ENCODE measurements at places on chromosomes 7 and 10.

- DNase-seq, result peak; percentile 82
Observed at GRCh38 chr7:155456738-155457543, 988 bp upstream of the EN2 start.

- no peak for DNase-seq
Observed at GRCh38 chr7:279821-280220, 10.1 kb upstream of the FOXL3 start.

DNA sequence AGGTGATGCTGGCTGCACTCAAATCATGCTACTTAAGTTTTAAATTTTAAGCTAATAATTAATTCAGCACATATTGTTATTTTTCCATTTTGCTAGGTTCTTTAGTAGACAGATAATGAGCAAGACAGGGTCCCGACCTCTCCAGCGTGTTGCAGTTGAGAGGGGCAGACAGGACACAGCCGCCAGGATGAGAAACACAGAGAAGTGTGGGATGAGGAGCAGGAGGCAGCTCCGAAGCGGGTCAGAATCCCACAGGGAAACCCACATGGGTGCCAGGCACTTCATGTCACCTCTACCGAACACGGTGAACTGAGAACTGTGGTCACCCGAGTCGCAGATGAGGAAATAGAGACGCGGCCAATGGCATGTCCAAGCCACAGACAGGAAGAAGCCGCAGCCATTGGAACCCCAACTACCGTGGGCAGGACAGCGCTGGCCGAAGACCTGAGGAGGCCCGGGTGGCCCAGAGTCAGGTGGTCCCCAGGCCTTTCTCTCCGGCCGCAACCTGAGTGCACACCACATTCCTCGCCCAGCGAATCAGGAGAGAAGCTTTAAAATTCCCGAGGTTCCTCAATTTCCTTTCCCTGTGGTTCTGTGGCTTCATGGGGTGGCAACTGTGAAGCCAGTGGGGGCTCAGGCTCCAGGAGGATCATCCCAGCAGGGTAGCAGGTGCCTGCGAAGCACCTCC lies 213.0 kb downstream of the DNAJB6 start:
- DNase-seq, result no peak

DNA sequence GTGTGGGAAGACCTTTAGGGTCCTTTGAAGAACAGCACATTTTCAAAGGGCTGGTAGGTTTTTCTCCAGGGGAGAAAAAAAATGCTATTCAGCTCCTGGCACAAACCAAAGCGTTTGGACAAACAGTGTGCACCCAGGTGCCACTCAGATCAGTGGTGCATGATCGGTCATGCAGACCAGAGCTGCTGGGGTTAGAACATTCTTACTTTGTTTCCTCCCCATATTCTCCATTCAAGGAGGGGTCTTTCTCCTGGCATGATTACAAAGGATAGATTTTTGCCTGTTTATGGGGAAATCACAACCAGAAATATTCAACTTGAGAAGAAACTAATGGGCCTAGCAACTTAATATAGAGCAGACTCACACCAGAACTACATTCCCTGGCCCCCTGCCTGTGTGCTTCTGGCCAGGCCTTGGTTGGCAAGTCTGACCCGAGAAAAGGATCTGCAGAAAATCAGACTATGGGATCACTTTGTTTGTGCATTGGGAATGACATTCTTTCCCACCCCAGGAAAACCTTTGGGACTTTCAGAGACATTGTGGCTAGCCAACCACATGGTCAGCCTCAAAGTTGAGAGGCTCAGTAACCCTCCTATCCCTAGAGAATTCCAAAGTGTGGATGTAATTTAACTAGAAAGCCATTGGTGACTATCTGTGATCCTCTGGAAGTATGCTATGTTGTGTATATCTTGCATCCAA lies 82.3 kb upstream of the FGL2 start:
- DNase-seq, result no peak

DNA sequence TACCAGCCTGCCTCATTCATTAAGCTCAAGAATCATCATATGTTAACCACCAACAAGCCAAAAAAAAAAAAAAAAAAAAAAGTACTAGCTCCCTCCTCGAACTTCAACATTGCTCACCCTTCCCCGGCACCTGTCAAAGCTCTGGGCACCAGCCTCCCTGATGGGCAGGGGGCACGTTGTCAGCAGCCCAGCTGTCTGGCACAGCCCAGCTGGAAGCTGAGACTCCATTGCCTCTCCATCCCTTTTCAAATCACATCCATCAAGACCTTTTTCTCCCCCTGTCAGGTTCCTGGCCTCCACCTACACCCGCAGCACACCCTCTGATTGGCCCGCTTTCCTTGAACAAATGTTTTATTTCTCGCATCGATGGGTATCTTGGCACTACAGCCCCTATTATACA lies 913.3 kb upstream of the AUTS2 start:
- no peak for DNase-seq

GRCh38 chr7:154915600-154915999 lies 87.3 kb downstream of the PAXIP1 start:
- DNase-seq, result no peak

GRCh38 chr7:137345799-137346449 lies 2.4 kb upstream of the PTN start:
- no peak for DNase-seq

DNA sequence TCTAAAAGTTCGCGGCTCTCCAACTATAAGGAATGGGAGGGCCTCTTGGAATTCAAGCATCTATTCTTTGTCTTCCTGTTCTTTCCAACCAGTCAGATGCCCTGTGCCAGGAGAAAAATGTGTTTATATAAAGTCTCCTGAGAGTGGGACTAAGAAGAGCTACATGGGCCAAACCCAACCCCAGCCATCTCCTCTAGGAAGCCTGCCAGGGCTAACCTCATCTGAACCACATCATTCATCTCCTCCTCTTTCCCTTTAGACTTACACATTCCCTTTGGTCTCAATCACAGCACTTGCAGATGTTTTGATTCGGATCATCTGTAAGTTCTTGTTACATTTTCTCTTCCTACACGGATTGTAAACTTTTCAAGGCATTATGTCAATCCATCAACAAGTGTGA lies 62.6 kb downstream of the DOCK4 start:
- no peak for DNase-seq

- DNase-seq, result no peak
Observed at GRCh38 chr10:34223658-34224057, 591.4 kb downstream of the PARD3 start.

DNA sequence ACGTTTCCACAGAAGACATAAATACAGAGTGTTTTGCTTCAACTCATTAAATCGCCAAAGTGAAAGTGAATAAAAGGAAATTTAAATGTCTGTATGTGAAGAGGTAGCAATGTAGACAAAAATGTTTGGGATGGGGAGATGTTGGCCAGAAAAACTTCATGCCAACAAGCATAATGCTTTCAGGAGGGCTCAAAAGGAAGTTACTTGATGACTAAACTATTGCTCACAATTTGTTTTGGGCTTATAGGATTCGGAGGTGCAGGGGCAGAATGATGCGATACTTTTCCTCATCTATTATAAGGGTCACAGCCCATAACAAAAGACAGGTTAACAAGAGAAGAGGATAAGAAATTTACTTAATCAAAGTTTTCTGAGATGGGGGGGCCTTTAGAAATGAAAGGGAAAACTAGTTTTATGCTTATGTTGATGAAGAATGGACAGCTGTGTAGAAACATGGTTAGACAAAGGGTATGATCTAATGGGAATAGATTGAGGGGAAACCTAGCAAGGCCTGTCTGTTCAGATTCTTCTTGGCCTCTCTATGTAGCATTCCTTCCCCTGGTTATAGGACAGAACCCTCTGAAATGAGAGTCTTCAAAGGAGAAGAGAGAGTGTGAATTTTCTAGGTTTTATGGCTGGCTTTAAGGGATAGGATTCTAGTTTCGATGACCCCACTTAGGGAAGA lies 898.6 kb downstream of the LRMDA start:
- DNase-seq, result no peak

DNA sequence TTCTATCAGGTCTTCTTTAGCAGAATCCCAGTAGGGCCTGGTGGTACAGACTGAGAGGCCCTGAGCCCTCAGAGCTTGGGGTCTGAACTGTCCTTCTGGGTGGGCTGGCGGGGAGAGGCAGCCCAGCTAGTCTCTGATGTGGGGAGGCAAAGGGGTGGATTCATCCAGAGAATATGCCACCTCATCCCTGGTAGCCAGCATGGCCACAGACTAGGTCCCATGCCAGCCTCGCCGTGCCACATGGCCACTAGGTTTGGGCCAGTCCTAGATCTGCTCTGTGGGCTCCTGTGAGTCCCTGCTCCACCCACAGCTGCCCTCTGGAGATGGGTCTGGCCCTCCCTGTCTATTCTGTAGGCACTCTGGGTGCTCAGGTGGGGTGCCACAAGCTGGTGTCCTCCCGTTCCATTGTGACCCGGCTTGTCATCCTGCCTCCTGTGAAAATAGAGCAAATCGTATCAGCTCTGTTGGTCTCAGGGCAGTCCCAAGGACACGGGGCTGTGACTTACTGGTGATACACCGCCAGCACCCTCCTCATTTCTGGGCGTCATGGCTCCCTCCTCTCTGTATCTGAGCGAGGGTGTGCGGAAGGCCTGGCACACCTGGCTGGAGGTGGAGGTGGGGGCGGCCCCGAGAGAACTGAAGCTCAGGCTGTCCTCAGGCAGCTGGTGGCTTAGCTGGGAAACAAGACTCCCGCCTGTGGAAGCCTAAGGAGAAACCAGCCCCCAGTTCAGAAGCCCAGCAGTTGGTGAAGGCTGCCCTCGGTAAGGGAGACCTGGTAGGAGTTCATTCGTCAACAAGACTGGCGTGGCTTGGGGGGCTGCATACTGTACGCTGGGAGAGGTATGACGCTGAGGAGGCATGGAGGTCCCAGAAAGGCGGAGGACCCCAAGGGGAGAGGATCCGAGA lies 33.3 kb downstream of the UNC5B start:
- no peak for DNase-seq

DNA sequence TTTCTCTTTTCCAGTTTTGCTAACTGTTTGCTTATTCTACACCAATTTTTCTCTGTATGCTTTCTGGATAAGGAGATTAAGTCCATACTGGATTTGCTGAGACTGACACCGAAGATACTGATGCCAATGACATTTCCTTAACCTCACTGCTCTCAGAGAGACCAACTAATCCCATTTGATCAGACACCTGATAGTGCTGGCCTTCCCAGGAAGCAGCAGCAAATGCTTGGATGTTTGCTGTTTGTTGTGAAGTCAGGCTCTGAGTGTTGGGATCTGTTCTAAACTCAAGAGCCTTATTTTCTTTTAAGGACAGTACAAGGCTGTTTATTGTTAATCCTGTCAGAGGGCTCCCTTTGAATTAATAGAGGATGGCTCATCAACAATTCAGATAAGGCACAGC lies 143.3 kb downstream of the ANK3 start:
- no peak for DNase-seq

- no peak for DNase-seq
Observed at GRCh38 chr10:59945590-59945989, 39.2 kb upstream of the CCDC6 start.

DNA sequence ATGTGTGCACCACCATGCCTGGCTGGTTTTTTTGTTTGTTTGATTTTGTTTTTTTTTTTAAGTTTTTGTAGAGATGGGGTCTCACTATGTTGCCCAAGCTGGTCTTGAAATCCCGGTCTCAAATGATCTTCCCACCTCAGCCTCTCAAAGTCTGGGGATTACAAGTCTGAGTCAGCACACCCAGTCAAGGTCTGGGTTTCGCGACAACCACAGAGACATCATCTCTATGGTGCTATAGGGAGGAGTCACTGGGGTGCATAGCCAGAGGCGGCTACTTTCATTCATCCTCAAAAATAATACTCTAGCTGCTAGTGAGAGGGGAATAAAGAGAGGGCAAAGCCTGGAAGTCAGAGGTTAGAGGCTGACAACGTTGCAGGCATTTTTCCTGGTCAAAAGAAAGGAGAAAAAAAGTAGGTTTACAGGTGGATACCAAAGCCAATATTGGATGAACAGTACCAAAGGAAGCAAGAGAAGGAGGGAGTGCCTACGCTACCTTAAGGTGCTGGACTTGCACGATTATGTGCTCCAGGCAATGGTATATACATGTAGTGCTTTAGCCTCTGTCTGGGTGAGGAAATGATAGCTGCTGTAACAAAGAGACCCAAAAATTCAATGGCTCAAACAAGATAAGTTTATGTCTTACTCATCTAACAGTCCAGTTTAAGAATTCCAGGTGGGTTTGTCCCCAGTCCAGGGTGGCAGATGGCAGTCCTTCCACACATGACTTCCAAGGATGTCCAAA lies 178.3 kb downstream of the SKIDA1 start:
- no peak for DNase-seq

DNA sequence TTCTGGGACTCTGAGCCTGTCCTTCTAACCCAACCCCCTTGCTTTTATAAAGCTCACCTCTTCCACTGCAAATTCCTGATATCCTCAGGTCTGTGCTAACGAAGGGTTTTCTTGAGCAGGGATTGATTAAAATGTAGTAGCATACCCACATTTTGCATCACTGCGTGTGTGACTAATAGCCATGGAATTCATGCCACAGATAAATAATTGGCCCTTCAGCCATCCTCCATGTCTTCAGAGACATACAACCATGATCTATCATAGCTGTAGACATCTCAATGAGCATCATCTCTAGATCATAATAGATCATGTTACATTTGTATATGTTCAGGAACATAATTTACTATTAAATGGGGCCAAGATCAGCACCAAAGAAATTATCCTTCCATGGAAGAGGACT lies 990.3 kb downstream of the KCNMA1 start:
- no peak for DNase-seq

- no peak for DNase-seq
Observed at GRCh38 chr7:50775836-50776235, 6.9 kb downstream of the GRB10 start.

- no peak for DNase-seq
Observed at GRCh38 chr10:74445493-74445892, 294.5 kb downstream of the ADK start.

DNA sequence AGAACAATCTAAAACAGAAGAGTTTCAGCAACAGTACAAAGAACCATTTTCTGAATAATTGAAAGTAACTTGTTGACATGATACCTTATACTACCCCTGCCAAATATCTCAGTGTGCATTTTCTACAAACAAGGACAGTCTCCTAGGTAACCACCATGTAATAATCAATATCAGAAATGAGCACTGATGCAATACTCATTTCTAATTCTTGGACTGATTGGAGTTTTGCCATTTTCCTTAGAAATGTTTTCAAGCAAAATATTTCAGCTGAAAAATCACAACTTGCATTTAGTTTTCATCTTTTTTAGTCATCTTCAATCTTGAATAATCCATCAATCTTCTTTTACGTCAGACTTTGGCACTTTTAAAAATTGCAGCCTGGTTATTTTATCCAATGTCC lies 420.2 kb downstream of the CDC14C start:
- no peak for DNase-seq

GRCh38 chr10:35259769-35260397 lies 76.4 kb upstream of the CCNY start:
- DNase-seq, result no peak

DNA sequence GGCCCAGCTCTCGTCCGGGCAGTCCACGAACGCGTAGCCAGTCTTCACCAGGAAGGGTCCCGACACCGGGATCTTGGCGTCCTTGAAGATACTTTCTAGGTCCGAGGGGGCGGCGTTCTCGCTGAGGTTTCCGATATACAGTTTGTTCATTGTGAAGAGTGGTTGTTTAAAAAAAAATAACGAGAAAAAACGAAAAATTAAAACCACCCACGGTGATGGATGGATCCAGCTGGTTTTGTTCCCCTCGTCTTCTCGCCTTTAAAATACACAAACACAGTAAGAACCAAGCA lies 385 bp downstream of the IGF2BP3 start:
- no peak for DNase-seq

GRCh38 chr10:132324186-132324585 lies 7.8 kb upstream of the LRRC27 start:
- no peak for DNase-seq

GRCh38 chr7:39838326-39838725 lies 111.7 kb upstream of the CDK13 start:
- no peak for DNase-seq
